ENCODE measurements at places on chromosomes 16 and 17.

GRCh38 chr17:28702026-28702751, 9.5 kb downstream of the PROCA1 start:
- no peak for DNase-seq

DNA sequence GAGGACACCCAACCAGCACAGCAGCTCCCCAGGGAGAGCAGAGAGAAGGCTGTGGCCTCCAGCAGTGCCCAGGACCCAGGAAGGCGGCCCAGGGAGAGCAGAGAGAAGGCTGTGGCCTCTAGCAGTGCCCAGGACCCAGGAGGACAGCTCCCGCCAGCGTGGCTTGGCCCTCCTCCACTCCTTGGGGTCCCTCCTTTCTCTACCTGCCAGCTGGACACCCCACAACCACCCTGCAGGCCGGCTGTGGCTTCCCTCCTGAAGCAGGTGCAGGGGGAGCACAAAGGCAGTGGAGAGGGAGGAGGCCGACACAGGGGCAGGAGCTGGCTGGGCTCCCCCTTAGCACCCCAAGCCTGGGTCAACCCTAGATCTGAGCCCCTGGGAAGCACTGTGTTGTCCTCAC, 54.1 kb upstream of the FASN start:
- no peak for DNase-seq

DNA sequence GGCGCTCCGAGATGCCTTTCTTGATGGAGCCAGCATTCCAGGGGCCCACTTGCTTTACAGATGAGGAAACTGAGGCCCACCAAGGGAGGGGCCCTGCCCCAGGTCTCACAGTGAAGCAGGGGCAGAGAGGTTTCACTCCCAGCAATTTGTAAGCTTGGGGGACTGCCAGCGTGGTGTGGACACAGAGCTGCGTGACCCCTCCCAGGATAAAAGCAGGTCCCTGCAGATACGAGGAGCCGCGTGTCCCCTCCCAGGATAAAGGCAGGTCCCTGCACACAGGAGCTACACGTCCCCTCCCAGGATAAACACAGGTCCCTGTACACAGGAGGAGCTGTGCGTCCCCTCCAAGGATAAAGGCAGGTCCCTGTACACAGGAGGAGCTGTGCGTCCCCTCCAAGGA, 11.7 kb downstream of the JPH3 start:
- DNase-seq, result no peak

GRCh38 chr16:10090816-10091215, 91.4 kb downstream of the GRIN2A start:
- no peak for DNase-seq

GRCh38 chr16:85995541-85996423, 96.8 kb downstream of the IRF8 start:
- DNase-seq, result peak; percentile 16

DNA sequence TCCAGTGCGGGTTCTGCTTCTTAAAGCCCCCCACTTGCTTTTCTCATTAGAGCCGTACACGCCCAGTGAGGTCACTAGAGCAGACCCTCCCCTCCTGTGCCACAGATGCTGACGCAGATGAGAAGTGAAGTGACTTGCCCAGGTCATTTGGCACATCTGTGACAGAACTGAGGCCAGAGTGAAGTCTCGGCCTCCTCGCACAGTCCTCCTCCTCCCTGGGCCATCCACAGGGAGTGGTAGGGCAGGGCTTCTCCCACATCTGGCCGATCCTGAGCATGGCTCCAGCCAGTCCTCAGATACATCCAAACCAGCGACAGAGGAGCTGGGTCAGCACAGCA, 15.3 kb upstream of the TBX2 start:
- DNase-seq, result no peak

DNA sequence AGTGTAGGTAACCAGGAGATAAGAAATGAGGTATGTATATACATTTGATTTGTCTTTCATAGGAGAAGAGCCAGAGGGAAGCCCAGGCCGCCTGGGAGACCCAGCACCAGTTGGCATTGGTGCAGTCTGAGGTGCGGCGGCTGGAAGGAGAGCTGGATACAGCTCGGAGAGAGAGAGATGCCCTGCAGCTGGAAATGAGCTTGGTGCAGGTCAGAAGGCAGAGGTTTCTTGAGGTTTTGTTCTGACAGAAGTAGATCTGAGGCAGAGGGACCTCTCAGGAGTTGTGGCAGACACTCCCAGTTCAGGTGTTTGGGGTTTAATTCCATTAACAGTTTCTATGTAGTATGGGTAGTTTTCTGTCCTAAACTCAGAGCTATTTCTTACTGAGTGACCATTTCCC, 8.0 kb downstream of the CNTROB start:
- no peak for DNase-seq

- no peak for DNase-seq
These were observed 88.3 kb upstream of the GSE1 start for GRCh38 chr16:85524630-85525419.

DNA sequence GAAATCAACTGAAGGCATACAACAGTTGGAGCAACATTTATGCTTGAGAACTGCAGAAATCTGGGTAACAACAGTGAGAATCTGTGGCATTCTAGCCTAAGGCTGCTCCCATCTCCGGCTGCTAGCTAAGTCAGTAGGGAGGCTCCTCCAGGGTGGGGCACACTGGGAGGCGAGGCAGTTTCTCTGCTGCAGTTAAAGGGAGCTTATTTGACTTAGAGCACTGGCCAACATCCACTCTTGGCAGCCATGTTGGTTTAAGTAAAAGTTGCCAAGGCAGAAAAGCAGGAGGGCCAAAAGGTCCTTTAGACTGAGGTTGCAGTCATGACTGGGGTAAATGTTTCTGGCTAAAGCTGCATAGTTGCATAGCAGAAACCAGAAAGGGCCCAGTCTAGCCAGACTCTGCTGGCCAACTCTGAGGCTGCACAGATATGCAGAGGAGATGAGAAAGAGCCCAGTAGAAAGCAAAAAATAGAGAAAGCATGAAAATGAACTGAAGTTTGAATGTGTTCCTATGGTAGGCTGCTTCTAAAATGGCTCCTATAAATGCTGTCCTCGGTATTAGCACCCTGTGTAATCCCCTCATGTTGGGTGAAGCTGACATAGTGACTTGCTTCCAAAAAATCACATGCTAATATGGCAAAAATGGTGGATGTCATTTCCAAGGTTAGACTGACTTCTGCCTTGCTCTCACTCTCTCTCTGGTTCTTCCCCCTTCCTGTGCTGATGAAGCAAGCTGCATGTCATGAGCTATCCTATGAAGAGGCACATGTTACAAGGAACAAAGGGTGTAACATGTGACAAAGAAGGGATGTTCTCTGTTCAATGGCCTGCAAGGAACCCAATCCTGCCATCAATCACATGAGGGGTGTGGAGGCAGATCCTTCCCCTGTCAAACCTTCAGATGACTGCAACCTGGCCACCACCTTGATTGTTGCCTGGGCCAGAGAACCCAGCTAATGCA, 3.7 kb upstream of the C16orf78 start:
- DNase-seq, result no peak

GRCh38 chr16:12570046-12570618, 233.6 kb downstream of the CPPED1 start:
- DNase-seq, result no peak

DNA sequence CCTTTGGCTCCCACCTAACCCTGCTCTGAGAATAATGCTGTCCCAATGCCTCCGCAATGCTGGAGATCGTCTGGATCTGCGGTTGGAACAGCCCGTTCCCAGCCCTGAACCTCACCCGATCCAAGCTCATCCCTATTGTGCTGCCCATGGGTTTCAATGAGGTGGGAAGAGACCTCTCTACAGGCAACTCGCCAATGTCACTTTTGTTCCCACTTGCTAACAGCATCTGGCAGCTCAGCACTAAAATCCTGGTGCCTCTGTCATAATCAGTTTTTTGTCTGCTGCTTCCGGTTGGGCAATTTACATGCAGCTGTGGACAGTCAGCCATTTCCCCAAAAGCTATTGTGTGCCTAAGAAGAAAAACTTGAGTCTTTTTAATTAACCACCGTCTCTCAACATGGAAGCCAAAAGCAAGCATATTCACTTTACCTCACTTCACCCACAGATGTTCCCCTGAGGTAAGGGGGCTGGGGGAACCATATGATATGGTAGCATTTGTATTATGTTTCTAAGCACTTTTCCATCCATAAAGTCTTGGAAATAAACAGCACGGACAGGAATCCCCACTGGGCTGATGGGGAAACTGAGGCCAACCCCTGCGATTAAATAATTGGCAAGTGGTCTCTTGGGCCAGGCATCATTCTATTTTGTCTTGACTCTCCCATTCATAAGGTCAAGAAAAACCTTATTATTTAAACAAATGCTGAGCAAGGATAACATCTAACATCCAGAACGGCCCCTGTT, 159.2 kb upstream of the CDH5 start:
- DNase-seq, result no peak

GRCh38 chr17:39709319-39709997, 9.6 kb downstream of the ERBB2 start:
- no peak for DNase-seq

- DNase-seq, result no peak
These were observed 17.8 kb downstream of the RGS9 start for GRCh38 chr17:65154770-65155589.

DNA sequence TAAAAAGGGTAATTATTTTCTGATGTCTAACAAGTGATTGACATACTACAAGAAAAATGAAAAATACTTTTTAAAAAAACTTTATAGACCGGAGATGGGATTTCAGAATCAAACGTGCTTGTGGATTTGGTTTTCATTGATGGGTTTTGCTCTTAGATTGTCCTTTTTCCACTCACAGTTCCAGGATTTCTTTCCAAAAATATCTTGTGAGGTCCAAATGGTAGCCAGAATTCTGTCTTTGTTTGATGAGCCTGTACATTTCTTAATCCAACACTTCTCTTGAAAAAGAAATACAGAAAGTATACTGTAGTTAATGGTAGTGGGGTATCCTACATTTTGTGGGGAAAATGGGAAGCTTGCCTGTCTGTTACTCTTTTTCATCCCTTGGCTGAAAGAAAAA, 329.3 kb downstream of the KCNJ2 start:
- DNase-seq, result no peak

DNA sequence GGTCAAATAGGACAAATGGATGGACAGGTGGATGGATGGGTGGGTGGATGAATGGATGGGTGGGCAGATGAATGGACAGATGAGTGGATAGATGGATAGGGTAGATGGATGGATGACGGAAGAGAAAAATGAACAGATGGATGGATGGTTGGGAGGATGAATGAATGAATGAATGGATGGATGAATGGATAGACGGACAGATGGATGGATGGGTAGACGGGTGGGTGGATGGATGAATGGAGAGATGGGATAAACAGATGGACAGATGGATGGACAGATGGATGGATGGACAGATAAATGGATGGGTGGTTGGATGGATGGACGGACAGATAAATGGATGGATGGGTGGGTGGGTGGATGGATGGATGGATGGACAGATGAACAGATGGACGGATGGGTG, 232.8 kb downstream of the GRIN2A start:
- no peak for DNase-seq

DNA sequence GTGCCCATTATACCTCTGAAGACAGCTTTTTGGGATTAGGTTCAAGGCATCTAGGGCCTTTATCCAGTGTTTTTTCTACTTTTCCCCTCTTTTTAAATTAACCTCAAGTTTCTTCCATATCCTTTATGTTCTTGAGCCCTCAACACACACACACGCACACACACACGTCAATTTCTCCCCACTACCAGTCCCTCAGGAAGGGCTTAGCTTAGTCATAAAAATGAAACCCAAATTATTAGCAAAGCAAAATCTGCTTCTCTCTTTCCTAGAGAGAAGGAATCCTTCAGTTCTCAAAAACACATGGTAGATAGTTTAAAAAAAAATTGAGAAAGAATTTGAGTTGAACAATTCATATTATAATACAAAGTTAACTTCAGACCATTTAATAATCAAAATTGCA, 401.1 kb downstream of the XYLT1 start:
- no peak for DNase-seq

DNA sequence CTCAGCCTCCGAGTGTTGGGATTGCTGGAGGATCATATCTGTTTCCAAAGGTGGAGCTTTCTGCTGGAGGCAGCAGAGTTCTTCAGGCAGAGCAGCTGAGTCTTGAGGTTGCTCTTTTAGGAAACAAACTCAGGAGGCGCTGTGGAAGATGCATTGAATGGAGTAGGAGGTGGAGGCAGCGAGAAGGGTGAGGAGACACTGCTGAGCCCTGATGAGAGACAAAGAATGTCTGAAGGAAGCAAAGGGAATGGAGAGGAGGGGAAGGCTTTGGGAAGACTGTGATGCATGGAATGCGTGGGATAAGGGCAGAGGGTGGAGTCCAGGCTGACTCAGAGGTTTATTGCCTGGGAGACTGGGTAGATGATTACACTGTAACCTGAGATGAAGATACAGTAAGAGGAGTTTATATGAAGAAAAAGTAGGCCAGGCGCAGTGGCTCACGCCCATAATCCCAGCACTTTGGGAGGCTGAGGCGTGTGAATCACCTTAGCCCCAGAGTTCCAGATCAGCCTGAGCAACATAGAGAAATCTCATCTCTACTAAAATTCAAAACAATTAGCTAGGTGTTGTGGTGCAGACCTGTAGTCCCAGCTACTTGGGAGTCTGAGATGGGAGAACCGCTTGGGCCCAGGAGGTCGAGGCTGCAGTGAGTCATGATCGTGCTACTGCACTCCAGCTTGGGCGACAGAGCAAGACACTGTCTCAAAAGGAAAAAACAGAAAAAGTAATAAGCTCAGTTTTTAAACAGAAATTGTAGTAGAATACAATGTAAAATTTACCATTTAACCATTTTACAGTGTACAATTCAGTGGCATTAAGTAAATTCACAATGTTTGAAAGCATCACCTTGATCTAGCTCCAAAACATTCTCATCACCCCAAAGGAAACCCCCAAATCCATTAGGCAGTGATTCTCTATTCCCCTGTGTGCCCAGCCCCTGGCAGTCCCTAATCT, 17.8 kb upstream of the TMEM219 start:
- no peak for DNase-seq

DNA sequence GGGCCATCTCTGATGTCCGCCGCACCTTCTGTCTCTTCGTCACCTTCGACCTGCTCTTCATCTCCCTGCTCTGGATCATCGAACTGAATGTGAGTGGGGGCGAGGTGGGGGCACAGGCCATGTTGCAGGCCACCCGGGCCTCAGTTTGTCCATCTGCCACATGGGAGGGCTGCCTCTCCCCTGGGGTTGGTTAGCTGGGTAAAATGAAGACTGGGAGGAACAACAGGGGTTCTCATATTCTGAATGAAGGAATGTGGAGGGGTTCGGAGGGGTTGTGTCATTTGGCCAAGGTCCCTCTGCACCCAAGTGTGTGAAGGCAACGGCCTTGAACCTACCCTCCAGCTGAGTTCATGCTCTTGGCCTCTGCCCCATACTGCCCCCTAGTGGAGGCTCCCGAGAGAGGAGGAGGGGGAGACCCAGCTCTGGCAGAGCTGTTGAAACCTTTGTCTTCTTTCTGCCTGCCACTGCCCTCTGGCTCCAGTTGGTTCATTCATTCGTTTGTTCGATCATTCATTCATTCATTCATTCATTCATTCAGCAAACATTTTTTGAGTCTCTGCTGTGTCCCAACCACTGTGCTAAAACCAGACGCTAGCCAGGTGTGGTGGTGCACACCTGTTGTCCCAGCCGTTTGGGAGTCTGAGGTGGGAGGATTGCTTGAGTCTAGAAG, 11.4 kb upstream of the TCAP start:
- peak; percentile 82 for DNase-seq

- DNase-seq, result no peak
These were observed 11.5 kb upstream of the ZNF747 start for GRCh38 chr16:30546115-30546514.
